ENCODE measurements at places on chromosomes 3 and 15. TPM values are rescaled to one million over a fixed set of nuclear protein-coding genes. Genes with fewer than 3 reads are reported as not detected.

Gene MKRN3
- not detected for total RNA-seq

Gene AMT
- total RNA-seq = 0.78 TPM

Gene SPESP1
- total RNA-seq = 5.4 TPM

Gene AADAC
- total RNA-seq = not detected

Gene CX3CR1
- under 0.01 TPM for total RNA-seq

Gene FBXW12
- not detected for total RNA-seq

Gene MYL3
- not detected for total RNA-seq

Gene ISLR2
- total RNA-seq = not detected

Gene TAGLN3
- not detected for total RNA-seq

Gene FOXL2NB
- 0.22 TPM for total RNA-seq

Gene BRPF1
- total RNA-seq = 9.5 TPM

Gene ALS2CL
- 4.9 TPM for total RNA-seq

Gene IL5RA
- not detected for total RNA-seq

Gene SLC51B
- not detected for total RNA-seq

Gene SLC22A14
- 0.32 TPM for total RNA-seq

Gene NEK4
- 21.0 TPM for total RNA-seq

Gene LINGO1
- 0.11 TPM for total RNA-seq

Gene MORC1
- total RNA-seq = not detected

Gene SPINK8
- not detected for total RNA-seq

Gene FAM174B
- 9.9 TPM for total RNA-seq

Gene PPP1R14D
- not detected for total RNA-seq

Gene STX19
- total RNA-seq = not detected

Gene GPR171
- total RNA-seq = not detected

Gene SEMA5B
- 0.13 TPM for total RNA-seq

Gene GPR149
- total RNA-seq = not detected

Gene GOLGA6A
- total RNA-seq = 0.13 TPM

Gene ARHGAP11A
- total RNA-seq = 23.5 TPM

Gene GOLGA6L10
- total RNA-seq = 0.32 TPM

Gene PIGB
- total RNA-seq = 31.2 TPM

Gene SCN11A
- total RNA-seq = 0.11 TPM

Gene CACNA2D3
- total RNA-seq = 17.7 TPM

Gene DOCK3
- 0.32 TPM for total RNA-seq

Gene GRIP2
- 1.6 TPM for total RNA-seq

Gene GOLGA8T
- total RNA-seq = not detected

Gene GOLGA6L2
- not detected for total RNA-seq

Gene EIF4E3
- 7.8 TPM for total RNA-seq

Measured in articular chondrocyte of knee joint (primary cell).